ENCODE measurements at places on chromosomes 1 and 21.

DNA sequence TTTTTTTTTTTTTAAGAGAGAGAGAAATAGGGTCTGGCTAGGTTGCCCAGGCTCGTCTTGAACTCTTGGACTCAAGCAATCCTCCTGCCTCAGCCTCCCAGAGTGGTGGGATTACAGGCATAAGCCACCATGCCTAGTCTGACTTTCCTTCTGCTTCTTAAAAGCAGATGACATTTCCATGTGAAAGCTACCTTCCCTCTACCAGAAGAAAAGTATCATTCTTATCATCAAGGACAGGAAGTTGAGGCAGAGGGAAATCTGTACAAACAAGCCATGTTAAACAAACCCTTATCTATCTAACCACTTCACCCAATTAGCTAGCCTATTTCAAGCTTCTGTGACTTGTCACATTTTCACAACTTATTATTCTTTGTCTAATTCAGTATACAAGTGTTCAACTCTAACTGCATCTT, 54.8 kb downstream of the SAMSN1 start:
- DNase-seq = no peak

- DNase-seq = no peak
Observed at GRCh38 chr1:172373864-172374263, 46.6 kb upstream of the C1orf105 start.

- DNase-seq = no peak
Observed at GRCh38 chr1:156544592-156545102, 27.7 kb downstream of the IQGAP3 start.

- no peak for DNase-seq
Observed at GRCh38 chr1:69172003-69173000, 395.4 kb upstream of the LRRC7 start.

DNA sequence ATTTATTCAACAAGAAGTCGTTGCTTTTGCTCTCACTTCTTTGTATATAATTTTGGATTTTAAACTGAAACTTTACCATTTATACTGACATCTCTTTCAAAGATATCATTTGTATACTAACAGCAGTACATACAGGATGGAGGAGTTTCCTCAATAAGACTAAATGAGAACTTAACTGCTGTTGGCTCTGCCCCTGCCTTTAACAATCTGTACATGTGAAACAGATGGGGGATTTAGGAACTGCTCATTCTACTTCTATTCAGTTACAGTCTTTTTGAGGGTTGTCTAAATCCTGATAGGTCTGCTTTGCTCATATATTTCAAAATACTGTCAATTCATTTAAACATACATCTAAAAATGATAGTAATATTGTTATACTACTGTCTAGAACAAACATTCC, 663.2 kb downstream of the ADGRL2 start:
- DNase-seq = no peak

- no peak for DNase-seq
Observed at GRCh38 chr1:203135636-203136305, 8.2 kb downstream of the ADORA1 start.

- no peak for DNase-seq
Observed at GRCh38 chr1:56817716-56818463, 1.3 kb downstream of the FYB2 start.

- DNase-seq = no peak
Observed at GRCh38 chr1:204599098-204599497, 82.9 kb downstream of the MDM4 start.

DNA sequence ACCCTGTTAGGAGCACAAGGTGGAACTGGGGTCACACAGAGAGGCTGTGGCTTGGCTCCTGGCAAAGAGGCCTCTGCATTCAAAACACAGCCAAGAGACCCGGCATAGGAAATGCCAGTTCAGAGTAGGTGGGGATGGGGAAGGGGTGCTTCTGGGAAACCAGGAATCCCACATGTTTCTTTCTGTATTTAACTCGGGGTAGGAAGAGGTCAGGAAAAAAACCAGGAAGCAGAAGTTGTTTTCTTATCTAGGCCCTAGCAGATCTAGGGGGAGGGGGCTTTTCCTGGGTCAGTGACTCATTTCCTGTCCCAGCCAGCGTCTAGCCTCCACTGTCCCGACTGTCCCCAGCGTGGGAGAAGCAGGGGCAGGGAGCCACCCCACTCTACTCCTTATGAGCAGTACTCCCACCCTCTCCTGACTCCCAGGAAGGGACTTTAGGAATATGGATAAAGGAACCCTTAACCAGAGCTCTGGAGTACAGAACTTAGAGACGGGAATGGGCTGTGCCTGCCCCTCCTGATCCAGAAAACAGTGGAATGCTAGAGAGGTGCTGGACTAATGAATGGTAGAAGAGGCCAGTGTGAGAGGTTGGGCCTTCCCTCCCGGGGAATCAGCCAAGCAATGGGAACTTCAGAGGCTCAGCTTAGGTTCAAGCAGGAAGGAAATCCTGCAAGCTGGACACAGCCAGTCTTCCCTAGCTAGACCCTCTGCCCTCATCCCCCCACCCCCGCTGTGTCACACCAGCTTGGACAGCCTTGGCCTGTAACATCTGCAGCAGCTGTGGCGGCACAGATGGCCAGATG, 5.7 kb downstream of the FHL3 start:
- DNase-seq = no peak

- no peak for DNase-seq
Observed at GRCh38 chr1:94538243-94538827, 3.2 kb downstream of the F3 start.

- no peak for DNase-seq
Observed at GRCh38 chr21:14303731-14304488, 79.0 kb downstream of the HSPA13 start.

GRCh38 chr1:2639203-2639602, 6.4 kb upstream of the MMEL1 start:
- DNase-seq = no peak

DNA sequence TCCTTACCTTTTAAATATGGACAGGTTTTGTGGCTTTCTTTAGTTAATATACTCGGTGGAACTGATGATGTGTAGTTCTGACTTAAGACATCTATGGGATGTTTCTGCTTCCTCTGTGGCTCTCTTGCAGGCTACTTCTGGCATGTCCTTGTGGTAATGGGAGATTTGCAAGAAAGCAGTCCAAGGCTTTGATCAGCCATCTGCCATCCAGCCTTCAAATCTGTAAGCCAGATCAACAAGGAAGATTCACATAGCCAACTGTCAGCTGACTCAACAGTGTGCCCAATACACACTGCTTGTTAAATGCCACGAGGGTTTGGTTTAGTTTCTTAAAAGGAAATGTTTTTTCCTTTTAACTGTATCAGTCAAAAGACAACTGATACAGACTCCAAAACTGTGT, 722.2 kb upstream of the CHRM3 start:
- no peak for DNase-seq

DNA sequence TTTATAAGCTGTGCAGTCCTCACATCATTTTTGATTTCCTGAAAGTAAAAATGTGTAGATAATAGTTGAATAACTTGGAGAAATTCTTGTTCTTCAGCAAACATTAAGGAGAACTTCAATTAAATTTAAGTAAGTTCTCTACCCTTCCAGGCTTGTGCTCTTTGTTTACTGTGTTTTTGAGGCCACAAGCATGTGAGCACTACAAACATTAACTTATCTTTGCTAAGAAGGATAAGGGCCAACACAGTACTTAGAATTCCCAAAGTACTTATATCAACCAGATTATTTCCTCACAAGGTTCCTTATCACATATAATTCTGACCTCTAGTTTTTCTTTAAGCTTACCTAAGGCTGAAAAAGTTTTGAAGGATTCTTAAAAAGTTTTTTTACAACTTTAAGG, 24.7 kb upstream of the RWDD3 start:
- DNase-seq = no peak

GRCh38 chr1:18057623-18058022, 50.0 kb upstream of the IGSF21 start:
- no peak for DNase-seq

DNA sequence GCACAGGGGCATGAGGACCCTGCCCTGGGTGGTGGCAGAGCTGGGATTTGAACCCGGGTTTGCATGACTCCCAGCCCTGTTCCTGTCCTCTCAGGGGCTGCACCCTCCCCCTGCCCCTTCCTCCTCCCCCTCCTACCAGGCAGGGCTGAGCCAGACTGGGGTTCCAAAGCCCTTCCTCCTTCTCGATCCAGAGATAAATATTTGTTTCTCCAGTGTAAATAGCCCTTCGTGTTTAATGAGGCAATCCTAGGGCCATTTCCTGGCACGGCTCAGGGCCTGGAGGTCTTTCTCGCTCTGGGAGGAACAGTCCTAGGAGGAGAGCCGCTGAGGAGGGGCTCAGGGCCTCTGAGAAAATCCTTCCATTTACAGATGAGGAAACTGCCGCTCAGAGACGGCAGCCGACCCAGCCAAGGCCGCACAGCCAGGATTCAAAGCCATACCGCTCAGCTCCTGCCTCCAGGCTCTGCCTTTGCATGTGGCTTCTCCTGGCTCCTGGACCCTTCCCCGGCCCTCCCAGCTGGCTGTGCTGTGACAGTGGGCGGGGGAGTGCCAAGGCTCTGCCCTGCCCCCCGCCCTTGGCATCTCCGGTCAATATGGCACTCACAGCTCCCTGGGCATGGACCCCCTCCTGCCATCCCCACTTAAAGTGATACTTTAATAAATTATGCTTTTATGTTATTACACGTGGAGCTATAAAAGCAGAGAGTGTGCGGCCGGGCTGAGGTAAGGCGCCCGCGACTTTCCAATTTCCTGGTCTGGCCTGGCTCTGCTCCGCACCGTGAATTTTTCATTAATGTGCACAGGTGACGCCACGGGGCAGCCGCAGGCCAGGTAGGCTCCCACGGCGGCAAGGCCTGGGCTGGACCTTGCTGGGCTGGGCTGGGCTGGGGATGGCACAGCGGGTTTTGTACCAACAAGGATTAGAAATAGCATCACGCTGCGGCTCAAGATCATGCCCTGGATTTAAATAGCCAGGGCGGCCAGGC, 114.7 kb upstream of the WNT4 start:
- no peak for DNase-seq

- no peak for DNase-seq
Observed at GRCh38 chr21:37574751-37575150, 208.2 kb downstream of the DYRK1A start.

DNA sequence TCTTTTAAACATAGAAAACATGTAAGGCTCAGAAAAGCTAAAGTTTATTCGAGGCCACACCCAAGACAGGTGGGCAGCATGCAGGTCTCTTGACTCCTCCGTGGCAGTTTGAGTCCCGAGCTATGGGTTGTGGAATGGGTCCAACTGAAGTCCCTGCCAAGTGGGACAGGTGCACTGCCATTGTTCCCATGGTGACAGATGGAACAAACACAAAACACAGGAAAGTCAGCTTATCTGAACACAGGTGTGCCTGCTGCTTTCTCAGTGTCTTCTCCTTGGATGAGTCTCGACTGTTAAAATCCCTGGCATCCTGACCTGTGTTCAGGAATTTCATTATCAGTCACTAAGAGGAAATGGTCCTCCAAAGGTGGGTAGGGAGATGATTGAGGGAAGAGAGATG, 99.0 kb upstream of the RAB4A start:
- DNase-seq = peak; percentile 87

DNA sequence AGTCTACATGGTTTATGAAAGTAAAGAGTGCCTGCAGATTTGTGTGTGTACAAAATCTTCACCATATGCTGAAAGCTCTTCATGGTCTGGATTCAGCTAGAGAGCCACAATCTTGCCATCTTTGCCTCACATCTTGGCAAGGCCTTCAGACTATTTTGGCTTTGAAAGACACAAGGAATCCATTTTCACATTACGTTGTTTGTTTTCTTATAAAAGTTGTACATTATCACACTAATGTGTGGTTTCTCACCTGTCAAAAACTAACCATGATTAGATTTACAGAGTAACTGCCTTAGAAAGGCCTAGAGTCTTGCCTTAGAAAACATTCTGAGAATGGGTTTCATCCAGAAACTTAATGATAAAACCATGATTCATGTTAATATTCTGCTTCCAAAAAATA, 494.6 kb downstream of the NEGR1 start:
- DNase-seq = no peak

DNA sequence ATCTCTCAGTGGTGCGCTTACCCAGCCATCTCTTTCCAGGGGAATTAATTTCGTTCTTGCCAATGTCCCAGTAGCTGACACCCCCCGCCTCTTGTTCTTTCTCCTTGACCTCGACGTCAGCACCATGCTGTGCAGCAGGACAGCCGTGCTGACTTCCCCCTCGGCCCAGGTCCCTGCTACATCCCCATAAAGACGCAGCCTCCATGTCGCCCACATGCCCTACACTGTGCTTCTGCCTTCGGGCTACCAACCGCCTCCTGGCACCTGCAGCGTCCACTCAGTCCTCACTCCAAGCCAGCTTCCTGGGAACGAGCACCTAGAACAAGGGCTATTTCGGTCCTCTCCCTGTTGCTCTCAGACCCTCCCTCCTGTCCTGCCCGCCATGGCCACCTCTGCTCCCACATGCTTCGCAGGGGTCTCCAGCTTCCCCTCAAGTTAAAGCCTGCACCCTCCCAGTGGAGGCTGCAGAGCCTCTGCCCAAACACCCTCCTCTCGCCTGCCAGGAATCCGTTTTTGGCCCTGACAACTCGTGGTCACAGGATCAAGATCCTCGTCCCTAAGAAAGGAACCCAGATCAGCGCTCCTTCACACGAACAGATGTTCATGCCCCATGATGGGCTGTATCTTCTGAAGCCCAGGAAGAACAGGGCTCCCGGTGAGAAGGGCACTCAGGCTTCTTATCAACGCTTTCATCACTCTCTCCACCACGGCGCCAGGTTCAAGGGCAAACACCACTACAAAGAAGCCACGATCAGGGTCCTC, 109.7 kb downstream of the NPHP4 start:
- no peak for DNase-seq

DNA sequence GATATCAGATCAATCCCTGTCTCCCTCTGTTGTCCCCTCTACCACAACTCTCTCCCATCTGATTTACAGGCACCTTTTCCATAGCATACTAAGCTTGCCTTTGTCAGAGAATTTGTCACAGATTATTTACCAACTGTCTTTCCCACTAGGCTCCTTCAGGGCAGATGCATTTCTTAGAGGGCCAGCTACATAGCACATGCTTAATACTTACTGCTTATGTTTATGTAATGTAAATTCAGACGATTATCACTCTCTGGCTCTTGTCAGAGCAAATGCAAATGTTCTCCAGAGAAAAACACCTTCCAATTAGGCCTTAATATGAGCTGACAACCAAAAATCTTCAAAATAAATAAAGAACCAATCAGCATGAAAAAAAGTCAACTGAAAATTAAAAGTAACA, 15.3 kb upstream of the RABGGTB start:
- no peak for DNase-seq

- no peak for DNase-seq
Observed at GRCh38 chr1:84480650-84481049, 1.6 kb downstream of the RPF1 start.

GRCh38 chr21:32520875-32521735, 64.2 kb downstream of the TCP10L start:
- DNase-seq = no peak

- DNase-seq = peak; percentile 66
Observed at GRCh38 chr1:21937372-21938121, 437 bp upstream of the HSPG2 start.

DNA sequence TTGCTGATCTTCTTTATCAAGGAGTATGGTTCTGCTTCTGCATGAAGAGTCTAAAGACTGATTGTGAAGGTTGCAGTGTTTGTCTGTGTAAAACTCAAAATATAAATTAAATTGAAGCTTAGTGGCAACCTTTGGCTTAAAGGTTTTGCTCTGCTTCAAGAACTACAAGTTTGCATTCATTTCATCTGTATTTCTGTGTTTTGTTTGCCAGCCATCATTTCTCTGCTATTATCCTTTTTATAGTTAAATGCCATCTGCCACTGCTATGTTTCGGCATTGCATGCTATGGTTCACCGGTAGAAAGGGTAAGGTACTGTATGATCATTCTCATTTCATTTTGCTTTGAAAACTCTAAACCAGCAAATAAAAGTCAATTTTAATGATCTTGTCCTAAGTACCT, 52.9 kb downstream of the OSBPL9 start:
- DNase-seq = no peak

- no peak for DNase-seq
Observed at GRCh38 chr1:74767490-74767889, 34.5 kb downstream of the TYW3 start.

Measured in NCI-H2107 (cell line).